ENCODE measurements at places on chromosomes 4 and X.

DNA sequence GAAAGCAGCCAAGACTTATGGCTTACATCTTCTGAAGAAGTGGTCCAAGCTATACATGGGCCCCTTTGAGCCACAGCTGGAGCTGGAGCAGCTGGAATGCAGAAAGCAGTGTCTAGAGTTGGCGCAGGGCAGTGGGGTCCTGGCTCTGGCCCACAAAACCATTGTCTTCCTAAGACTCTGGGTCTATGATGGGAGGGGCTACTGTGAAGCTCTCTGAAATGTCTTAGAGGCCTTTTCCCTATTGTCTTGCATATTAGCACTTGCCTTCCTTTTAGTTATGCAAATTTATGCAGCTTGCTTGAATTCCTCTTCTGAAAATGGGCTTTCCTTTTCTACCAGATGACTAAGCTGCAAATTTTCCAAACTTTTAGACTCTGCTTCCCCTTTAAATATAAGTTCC, 15.3 kb downstream of the NPY1R start:
- no peak for DNase-seq

DNA sequence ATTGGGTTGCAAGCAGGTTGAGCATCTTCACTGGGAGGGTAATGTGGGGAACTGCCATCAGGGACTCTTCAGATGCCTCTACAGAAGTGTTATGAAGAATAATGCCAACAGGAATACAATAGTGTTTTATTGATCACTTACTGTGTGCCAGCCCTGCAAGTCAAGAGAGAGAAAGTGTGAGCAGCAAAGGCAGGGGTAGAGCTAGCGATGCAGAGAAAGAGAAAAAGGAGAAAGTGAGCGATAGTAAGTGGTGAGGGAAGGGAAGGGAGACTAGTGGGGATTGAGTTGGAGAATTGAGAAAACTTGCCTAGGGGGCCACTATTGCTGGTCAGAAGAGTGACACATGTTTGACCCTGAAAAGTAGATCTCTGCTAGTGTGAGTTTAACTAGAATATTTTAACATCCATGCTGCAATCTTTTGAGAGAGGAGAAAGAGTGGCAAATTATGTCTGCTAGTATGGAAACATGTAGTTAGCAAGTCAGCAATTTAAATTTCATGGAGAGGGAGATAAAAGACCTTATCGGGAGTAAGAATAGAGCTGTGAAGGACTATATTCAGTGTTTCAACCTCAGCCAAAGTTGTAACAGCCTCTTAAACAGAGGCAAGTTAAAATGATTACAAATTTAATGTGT, 12.2 kb downstream of the AFF1 start:
- no peak for DNase-seq

DNA sequence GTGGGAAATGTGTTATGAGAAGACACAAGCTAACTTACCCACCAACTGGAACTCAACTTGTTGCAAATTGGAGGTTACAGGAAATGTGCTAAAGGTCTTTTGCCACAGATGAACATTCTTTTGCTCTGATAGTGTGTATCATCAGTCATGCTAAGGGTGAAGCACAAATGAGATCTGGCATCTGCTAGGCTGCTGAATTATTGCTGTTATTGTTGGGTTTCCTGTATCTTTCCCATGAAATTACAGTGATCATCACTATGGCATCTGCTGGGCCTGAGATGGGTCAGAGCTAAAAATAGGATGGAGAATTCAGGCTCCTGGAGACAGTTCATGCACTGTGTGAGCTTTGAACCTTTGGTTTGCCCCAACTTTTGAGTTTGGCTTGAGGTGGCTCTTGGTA, 124.5 kb downstream of the NPNT start:
- DNase-seq, result no peak

DNA sequence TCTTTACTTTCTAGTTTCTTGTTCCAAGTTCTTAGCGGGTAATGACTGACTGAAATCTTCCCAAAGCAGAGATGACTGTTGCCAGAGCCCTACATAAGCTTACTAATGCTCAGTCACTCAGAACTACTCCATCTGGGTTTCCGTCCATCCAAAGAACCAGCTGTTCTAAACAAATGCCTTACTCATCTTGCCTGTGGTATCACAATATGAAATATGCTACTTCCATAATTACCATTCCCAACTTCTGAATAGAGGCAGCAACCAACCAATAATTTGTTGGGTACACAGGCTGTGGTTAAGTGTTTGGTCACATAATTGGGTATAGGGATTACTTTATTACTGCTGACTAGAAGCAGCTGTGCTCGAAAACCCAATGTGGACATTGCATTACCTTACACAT, 930.2 kb upstream of the DIAPH2 start:
- no peak for DNase-seq

DNA sequence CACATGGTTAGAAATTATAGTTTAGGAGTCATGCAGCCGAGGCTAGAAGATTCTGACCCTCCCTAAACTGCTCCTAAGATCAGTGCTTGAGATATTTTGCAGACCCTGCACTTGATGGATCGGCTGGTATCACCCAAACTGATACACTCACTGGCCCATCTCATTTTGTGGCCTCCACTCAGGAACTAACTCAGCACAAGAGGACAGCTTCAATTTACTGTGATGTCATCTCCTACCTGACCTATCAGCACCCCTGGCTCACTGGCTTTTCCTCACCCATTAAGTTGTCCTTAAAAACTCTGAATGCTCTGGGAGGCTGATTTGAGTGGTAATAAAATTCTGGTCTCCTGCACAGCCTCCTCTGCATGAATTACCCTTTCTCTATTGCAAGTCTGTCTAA, 450.9 kb downstream of the PCDH10 start:
- DNase-seq, result no peak

DNA sequence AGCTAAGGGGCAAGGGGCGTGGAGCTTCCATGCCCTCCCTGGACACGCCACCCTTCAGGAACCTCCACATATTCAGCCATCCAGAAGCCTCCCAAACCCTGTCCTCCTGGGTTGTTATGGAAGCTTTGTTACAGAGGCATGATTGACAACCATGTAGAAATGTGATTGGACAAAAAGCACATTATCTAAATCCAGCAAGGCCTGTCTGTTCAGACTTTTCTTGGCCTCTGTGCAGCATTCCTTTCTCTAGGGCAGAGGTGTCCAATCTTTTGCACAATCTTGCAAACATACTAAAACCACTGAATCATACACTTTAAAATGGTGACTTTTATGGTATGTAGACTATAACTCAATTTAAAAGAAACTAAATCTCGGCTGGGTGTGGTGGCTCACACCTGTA, 12.7 kb downstream of the STEEP1 start:
- no peak for DNase-seq

- no peak for DNase-seq
Observed at GRCh38 chr4:184500748-184501589, 26.6 kb upstream of the IRF2 start.

Measured in pulmonary artery endothelial cell (primary cell).